ENCODE measurements at places on chromosomes 1 and 21.
A peak's percentile ranks its signal among the peaks of the same experiment; 100 is the strongest.

GRCh38 chr1:10835822-10836421 is 39.5 kb upstream of the CASZ1 start:
- DNase-seq, result no peak

DNA sequence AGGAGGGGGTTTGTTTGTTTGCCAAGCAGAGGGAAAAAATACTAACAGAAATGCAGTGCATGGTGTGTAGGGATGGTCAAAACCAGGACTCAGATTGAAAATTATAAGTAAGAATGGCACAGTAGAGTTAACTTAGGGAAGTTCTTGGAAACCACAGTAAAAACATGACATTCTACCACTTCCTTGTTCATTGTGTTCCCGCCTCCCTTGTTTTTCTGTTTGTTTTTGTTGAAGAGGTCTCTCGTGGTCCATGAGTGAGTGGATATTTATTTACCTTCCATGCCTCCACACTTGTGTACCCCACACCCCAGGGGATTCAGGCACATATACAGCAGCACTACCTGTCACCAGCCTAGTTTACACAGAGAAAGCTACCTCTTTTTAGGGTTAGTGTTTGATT is 69.6 kb downstream of the OLFML2B start:
- DNase-seq, result no peak

GRCh38 chr1:61853583-61853982 is 111.3 kb downstream of the PATJ start:
- DNase-seq, result no peak

DNA sequence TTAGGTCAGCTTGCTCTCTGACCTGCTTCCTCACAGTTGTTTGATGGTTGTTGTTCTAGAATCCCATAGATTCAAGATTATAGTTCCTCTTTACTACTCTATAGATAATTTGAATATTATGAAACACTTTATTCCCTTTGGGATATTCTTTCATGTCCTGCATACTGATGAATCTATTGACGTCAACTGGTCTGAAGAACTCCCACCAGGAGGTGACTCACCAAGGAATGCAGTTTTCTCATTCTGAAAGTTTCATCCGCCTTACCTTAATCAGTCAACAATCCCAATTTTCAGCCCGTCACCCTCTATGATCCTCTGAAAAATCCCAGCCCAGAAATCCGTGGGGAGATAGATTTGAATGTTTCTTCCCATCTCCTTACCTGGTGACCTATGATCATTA is 834.1 kb upstream of the PRMT6 start:
- no peak for DNase-seq

DNA sequence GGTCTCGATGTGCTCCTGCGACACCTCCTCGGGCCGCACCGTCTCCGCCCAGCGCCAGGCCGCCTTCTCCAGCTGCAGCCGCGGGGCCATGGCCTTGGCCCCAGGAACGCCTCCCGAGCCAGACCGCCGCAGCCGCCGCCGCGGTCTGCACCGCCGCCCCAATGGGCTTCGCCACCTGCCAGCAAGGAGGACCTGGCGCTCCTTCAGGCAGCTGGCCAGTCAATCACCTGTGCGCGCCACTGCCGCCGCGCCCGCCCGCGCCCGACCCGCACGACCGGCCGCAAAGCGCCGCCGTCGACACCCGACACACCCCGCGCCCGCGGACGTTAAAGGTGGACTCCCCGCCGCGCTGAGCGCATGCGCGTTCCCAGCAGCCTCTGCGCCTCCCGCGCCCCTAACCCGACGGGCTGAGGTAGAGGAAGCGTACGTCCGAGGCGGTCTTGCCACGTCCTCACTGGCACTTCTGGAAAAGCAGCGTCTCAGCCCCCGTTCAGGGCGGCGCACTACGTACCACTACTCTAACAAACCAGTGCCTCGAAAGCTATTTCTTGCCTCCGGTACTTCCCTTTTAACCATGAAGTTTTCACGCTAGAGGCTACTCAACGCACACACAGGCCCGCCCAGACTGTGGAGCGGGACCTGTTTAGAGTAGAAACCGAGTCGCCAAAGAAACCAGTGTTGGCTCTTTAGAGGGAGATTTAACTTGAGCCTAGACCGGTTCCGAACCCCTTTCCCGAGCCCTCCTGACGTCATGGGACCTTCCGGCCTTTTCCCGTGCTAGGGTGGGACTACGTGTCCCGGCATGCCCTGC is at the start of gene USP48:
Gene USP48, minus strand, starts transcription at position 282 of the 811 bp plus-strand sequence. Its CDS starts 192 bp downstream, at position 90.
- DNase-seq, result peak; percentile 94

All from stimulated activated CD4-positive, alpha-beta T cell treated with anti-CD3 and anti-CD28 coated beads, Interleukin-2, amount 100 ng/mL, for 48 hours (primary cell).